IMR-90 (cell line): ENCODE measurements at places on chromosomes 7 and 10.

DNA sequence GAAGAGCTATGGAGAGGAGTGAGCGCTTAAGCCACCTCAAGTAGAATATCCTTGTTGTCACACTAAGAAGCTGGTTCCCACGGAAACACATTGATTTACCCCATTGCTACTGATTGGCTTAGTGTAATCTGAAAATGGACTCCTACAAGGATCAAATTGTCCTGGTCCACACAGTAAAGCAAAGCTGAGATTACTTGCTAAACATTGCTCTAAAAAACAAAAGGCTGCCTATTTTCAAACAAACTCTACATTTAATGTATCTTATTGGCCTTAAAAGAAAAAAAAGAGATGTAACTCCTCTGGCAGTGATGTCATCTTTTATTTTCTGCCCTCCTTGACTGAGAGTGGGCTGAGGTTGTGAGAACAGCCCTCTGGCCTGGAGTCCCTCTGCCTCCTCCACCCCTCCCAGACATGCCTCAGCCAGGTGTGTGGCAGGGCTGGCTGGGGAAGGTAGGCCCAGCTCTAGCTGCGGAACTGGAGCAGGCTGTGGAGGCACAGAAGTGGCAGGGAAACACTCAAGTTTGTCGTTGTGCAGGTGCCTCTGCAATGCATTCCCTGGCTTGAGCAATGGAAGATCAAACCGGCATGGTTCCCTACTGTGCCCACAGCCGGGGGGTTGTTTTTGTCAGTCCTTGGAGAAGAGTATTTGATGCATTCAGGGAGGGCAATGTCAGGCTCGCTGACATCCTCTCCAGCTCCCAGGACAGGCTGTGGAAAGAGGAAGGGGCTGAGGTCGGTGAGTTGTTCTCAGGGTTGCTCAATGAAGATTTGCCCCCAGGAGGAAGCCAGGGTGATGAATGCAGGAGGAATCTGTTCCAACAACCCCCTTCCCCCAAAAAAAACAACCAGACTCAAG, 9.1 kb downstream of the KLF6 start:
- DNase-seq = peak; percentile 67

DNA sequence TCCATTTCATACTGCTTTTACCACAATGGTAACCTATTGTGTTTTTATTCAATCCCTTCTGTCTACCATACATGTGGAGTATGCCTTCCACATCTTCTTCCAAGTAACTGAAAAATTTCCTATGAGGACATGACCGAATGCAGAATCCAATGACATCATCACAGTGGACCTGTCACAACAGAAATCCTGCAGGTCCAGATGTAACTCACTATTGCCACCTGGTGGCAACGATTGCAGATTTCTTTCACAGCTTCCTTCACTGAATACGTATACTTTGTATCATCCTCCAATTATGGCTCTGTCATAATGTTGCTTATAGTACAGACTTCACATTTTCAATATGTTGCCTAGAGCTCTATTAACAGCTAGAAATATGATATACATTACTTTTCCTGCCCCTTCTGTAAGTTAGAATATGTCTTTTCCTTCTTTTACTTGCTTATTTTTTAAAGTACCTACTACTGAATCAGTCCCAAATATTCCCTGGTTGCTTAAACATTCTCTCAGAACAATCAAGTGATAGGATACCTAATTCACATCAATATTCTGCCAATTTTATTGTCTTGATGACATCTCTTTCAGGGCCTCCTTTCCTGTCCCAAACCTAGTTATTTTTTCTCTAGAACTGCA, 45.4 kb downstream of the SLC13A1 start:
- peak; percentile 50 for DNase-seq

GRCh38 chr10:89122433-89123051, 84.6 kb downstream of the CH25H start:
- DNase-seq = peak; percentile 35

DNA sequence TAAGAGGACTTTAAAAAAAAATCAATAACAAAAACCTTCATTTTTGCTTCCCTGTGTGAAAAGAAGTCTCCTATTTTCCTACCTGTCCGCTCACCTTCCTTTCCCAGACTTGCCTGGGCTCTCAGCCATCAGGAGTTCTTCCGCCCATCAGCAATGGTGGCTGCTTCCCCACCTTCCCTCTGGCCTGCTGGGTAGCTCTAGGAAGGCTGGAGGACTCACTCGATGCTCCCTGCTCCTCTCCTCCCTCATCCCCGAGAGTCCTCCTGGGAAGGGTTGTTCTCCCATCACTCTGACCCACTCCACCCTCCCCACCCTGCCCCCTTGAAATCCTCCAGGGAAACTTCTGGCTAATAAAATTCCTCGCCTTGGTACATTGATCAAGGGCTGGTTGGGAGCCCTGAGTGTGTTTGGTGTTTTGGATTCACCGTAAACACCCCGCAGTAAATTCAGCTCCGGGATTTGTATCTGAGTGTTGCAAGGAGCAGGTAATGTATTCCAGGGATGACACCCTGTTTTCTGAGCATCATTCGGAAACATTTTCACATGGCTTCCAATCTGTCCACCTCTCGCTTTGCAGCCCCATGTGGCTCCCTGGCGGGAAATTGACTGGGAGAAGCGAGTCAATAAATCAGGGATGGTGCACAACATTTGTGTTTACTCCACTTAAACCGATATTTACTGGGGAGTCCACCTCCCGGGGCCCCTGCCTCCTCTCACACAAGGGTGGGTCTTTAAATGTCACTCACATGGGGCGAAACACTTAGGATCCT, 126.4 kb upstream of the SDK1 start:
- no peak for DNase-seq
